ENCODE measurements at places on chromosomes 4 and X. TPM values are rescaled to one million over a fixed set of nuclear protein-coding genes. Genes with fewer than 3 reads are reported as not detected.

KLHL8 gene
- total RNA-seq: 19.7 TPM

BEND2 gene
- not detected for total RNA-seq

SSX2 gene
- not detected for total RNA-seq

GRCh38 chr4:42048394-42048793, 58.1 kb downstream of the SLC30A9 start:
- no peak overlapping the region for H3K27ac ChIP-seq
- no peaks in the 10 kb centered on the region for H3K4me1 ChIP-seq
- DNase-seq: no peak

STK26 gene
- total RNA-seq: 21.9 TPM

RHOXF2 gene
- not detected for total RNA-seq

DNA sequence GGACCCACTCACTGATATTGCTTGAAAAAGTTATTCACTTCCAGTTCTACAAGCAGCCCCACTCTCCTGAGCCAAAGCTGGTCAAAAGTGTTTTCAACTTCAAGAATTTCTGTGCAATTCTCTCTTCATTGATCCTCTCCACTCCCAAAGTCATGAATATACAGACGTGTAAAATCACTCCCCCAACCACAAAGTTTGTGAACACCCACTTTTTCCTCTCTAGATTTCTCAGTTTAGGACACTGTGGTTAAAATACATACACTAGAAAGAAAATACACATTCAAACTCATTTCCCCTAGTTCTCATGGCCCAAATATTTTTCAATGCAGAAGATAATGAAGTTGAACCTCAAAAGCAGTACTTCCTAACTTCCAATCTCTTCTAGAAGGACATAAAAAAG, 116.3 kb downstream of the MSN start:
- no peak for DNase-seq
- H3K4me1 ChIP-seq: no peaks in the 10 kb centered on the region
- no peak overlapping the region for H3K4me3 ChIP-seq
- no peak overlapping the region for H3K27ac ChIP-seq

DNA sequence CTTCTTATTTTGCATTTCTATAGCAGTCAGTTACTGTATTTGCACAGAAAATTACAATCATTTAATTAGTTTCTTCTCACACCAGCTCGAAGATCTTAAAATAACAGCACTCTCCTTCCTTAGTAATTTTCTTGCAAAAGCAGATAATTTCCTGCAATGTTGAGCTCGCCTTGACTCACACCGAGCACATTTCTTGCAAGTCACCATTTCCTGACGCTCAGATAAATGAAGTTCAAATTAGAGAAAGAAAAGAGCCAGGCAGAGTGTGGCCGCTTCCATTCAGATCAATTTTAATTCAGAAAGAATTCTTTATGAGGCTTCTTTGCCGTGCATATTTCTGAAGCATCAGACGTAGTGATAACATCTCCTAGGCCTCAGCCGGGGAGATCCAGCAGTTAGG, 10.1 kb downstream of the SORCS2 start:
- H3K36me3 ChIP-seq: no peaks in the 10 kb centered on the region
- H3K4me3 ChIP-seq: no peak overlapping the region
- H3K27me3 ChIP-seq: no peaks in the 10 kb centered on the region
- no peak overlapping the region for H3K27ac ChIP-seq

Measured in colonic mucosa (tissue), 4 donors.